ENCODE measurements at places on chromosomes 7 and 10.

DNA sequence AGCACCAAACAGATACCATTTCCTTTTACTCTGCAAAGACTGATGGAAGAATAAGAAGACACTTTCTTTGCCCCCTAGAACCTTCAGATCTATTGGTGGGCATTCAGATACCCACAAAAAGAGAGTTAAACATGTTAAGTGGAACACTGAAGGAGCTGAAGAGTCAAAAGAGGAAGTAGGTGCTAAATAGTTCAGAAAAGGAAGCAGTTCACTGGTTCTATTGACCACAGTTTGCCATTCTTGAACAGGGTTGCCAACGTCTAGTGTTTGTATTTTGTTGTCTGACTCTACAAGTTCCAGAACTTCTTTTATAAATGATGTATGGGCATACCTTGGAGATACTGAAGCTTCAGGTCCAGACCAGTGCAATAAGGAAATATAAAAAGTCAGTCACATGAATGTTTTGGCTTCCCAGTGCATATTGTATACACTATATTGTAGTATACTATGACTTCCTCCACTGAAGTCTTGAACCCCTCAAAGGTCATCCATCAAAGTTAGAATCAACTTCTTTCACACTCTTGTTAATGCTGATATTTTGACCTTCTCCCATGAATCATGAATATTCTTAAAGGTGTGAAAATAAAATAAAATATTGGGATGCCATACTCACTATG, 47.5 kb upstream of the AGR3 start:
- DNase-seq, result no peak

DNA sequence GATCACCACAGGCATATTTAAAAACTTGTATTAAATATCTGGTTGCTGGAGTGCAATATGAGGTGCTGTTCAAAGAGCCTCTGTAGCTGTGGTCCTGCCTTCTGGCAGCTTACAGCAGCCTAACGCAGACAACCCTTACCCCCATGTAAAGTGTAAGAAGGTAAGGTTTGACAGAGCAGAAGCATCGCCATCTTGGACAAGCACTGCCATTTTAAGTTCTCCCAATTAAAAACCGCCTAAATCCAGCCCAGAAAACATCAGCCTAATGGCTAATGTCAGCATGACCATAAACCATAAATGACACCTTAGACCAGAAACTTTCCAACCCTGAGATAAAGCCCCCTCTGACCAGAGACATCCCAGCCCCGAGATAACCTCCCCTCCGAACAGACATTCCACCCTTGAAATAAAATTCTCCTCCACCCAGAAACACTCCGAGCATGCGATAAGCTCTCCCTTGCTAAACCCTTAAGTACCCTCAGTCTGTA, 5.3 kb upstream of the OIT3 start:
- DNase-seq, result no peak

DNA sequence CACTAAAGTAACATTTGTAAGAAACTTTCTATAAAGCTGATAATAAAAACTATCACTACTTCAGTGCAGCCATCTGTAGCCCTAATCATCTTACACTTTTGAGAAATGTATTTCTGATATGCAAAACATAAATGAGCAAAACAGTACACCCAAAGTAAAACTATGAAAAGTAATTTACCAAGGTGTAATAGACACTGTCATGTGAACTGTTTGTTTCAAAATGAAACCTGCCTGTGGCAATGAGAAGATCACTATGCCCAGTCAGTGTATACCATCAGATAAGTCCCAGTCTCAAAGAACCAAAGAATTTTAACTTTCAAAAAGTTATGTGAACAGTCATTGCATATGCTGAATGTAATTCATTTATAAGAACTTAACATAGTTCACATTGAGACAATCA, 398.1 kb downstream of the CDC14C start:
- DNase-seq, result no peak

DNA sequence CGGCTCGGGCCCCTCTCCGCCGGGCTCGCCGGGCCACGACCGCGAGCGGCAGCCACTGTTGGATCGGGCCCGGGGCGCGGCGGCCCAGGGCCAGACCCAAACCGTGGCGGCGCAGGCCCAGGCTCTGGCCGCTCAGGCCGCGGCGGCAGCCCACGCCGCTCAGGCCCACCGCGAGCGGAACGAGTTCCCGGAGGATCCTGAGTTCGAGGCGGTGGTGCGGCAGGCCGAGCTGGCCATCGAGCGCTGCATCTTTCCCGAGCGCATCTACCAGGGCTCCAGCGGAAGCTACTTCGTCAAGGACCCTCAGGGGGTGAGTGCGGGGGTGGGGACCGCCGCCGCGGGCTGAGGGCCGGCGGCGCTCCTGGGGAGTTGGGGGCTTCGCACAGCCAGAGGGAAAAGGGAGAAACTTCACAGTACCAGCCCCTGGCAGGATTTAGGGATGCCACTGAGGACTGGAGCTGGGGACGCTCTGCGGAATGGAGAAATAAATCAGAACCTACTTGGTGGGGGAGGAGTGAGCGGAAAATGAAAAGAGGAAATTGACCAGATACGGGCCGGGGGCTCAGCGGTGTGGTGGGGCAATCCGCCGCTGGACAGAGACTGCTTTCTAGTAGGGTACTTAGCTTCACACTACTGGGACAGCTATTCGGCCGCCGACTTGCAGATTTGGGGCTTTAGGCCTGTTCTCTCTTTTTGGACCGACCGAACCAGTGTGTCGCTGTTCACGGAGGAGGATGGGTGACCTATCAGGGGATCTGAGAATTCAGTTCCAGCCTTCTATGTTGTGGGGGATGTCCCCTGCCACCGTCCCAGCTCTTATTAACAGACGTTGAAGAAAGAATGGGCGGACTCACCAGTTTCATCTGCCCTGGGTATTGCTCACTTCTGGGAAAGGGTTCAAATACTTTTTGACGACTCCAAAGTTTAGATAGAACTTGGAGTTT, 669 bp downstream of the PI4K2A start:
- DNase-seq, result peak; percentile 36

- DNase-seq, result no peak
Measured at GRCh38 chr7:46282155-46282554, 361.1 kb upstream of the IGFBP3 start.

DNA sequence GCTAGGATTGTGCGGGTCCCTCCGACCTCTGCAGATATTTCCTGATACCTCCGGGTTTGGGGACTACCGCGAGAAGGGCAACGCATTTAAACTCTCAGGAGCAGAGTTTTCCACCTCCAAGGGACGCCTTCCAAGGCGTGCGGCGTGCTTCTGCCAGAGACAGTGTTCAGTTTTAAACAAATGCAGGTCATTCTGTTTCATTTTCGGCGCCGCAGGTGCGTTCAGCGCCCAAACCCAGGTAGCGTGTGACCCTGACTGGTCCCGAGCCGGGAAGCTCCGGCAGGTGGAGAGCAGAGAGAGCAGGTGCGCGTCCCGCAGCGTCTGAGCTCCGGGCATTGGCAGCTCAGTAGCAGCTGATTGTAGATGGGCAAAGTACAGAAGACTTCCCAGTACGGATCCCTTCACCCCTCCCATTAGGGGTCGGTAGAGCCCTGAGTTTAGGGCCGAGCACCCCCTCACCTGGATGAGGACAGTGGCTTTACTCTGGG, 1.4 kb upstream of the CYP26A1 start:
- DNase-seq, result no peak

GRCh38 chr10:104472957-104473745, 119.5 kb downstream of the CFAP58 start:
- no peak for DNase-seq

DNA sequence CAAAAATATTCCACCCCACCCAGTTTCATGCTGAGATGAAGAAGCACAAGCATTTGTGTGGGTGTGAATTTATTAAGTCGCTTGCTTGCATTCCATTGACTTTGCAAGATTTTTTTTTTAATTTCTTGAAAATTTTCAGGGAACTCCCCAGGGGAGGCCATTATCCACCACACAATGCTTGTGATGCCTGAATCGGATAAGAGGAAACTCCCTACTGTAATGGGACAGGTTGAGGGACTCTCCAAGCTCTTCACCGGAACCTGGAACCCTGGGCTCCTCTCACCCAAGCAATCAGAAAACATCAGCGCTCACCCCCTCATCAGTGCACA, 153.6 kb upstream of the ZMIZ1 start:
- DNase-seq, result no peak

DNA sequence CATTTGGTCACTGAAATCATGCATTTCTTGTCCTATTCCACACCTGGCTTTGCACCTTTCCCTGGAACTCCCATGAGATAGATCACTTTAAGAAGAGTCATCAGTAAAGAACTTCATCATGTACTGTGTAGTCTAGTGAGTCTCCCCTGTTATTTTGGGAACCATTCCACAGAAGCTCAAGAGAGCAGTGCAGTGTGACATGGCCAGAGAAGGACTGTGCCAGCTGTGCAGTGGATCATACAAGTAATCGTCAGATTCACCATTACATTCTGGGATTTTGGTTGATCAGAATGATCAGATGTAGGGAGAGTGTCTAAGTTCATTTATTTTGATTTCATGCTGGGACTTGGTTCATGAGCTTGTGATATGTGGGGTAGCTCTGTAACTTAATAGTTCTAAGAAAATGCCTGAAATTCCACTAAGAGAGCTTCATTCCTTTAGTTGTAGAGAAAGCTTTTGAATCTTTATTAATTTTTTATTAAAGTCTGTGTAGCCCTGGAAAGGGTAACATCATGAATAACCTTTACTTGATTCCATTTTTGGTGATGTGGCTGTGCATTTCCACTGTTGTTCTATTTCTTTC, 166.8 kb downstream of the SUGCT start:
- DNase-seq, result no peak

GRCh38 chr7:21352540-21353387, 75.1 kb upstream of the SP4 start:
- no peak for DNase-seq

- DNase-seq, result peak; percentile 56
Measured at GRCh38 chr7:127708788-127709187, 56.8 kb downstream of the SND1 start.

DNA sequence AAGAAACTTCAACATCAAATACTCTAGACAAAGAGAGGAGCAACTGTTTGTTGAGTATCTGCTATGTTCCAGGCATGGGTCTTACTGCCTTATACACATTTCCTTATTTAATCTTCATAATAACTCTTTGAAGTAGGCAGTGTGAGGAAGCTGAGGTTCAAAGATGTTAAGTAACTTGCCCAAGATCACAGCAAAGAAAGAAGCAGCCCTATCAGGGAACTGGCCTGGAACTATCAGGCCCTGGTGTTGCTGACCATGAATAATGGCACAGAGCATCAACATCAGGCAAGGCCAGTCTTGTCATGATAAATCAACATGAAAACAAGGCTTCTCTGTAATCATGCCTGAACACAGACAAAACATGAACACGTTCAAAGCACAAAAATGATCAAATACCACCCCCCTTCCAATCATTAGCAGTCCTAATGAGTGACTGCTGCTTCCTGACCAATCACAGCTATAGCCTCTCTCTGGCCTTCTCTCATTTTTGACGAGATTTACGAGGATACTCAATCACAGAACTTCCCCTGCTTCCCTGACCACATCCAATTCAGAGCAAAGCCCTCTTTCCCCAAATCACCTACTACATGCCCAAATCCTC, 2.3 kb downstream of the GSDME start:
- DNase-seq, result no peak

DNA sequence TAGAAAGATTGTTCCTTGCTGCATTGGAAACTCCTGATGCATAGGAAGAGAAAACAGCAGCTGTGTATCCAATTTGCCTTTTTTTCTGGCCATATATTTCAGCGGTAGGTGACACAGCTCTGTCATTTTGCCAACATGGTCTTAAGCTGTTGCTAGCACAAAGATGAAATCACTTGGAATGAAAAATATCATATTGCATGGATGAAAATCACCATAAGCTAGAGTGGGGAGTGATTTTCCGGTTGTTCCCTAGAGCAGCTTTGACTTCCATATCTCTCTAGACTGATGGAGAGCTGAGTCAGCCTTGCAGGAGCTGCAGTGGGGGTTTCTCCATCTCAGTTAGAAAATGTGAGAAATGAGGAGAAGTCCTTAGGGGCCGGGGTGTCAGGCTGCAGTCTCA, 38.3 kb upstream of the BTBD16 start:
- no peak for DNase-seq

DNA sequence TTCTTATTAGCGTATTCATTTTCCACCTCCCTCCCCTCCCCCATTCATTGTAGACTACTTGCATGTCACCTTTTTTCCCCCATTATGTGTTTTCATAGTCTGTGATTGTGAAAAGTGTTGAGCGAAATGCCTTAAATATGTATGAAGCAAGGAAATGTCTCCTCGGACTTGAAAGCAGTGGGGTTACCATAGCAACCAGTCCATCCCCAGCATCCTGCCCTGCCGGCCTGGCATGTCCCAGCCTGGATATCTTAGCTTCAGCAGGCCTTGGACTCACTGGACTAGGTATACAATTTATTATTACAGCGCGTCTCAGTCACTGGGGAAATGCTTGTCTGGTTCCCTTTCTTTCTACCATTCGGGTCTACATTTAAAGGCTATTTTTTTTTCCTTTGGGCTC, 283.6 kb downstream of the BICC1 start:
- no peak for DNase-seq

DNA sequence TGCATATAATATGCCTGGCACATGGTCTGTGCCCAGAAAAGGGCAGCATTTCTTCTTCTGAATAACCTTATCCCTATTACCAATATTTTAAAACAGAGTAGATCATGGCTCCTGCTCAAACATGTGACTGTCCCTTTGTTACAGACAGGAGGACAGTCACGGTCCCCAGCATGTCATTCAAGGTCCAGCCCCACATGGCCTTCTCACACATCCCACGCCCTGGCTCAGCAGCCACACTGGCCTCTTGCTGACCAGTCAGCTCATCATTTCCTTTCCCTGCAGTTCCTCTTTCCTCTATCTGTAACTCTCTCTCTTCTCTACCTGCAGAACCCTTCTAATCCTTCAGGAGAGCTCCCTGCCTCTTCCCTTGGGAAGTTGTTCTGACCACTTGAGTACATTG, 167.8 kb downstream of the CHN2 start:
- no peak for DNase-seq

DNA sequence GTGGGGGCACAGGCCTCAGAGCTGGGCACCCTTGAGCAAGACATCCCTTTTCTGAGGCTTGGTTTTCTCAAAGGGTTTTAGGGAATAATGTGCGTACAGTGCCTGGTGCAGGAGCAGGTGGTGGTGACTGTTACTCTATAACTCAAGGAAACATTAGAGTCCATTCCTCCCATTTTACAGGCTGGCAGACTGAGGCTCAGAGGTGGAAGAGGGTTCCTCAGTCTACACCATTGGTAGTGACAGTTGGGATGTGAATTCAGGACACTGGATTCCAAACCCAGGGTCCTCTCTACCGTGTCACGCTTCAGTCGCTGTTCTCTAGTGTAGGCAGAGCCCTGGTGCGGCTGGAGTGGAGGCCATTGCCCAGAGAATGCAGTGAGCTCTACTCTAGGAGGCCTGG, 40.0 kb upstream of the AQP1 start:
- no peak for DNase-seq

DNA sequence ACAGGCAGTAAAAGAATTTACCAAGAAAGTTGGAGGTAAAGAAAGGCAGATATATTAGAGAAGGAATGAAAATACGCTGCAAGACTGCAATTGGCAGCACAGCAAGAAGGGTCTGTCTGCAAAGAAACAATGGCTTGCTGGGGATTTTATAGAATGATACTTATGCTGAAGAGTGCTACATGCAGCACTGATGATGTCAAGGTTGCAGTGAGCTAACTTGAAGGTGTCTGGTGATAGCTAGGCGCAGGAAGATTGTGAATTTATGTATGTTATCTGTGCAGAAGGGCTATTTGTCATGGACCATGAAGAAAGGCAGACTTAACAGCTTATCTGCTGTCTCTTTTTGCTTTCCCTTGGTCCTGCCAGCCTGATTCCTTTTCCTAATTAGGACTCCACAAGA, 319.3 kb upstream of the KMT2E start:
- no peak for DNase-seq

Data from stimulated activated naive CD8-positive, alpha-beta T cell treated with anti-CD3 and anti-CD28 coated beads, Interleukin-15, amount 100 ng/mL, for 72 hours (primary cell).